ENCODE measurements at places on chromosomes 1 and 21.

- no peak for DNase-seq
Observed at GRCh38 chr1:27429029-27429425, 36.6 kb downstream of the GPR3 start.

DNA sequence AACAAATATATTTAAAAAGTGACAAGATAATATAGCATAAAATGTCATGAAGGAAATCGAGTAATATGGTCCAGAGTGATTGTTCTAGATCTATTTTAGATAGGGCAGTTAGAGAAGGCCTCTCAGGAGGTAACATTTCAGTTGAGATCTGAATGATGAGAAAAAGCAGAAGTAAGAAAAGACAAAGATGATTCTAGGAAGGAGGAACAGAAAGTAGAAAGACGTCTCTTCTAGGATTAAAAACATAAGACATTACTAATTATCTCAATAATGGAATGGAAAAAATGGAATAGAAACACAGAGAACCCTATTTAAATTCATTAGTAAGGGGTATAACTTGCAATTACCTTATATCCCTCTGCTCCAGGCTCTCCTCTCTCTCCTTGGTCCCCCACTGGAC lies 130.0 kb upstream of the ZNHIT6 start:
- no peak for DNase-seq

- no peak for DNase-seq
Observed at GRCh38 chr1:203036135-203036534, 9.8 kb downstream of the PPFIA4 start.

- DNase-seq = no peak
Observed at GRCh38 chr1:25111706-25112105, 120.6 kb downstream of the SYF2 start.

- no peak for DNase-seq
Observed at GRCh38 chr1:215986401-215986800, 419.3 kb downstream of the KCTD3 start.

Data from left lung (tissue), 14 donors.